ENCODE measurements at places on chromosomes 12 and 14. TPM values are rescaled to one million over a fixed set of nuclear protein-coding genes. Genes with fewer than 3 reads are reported as not detected.

DNA sequence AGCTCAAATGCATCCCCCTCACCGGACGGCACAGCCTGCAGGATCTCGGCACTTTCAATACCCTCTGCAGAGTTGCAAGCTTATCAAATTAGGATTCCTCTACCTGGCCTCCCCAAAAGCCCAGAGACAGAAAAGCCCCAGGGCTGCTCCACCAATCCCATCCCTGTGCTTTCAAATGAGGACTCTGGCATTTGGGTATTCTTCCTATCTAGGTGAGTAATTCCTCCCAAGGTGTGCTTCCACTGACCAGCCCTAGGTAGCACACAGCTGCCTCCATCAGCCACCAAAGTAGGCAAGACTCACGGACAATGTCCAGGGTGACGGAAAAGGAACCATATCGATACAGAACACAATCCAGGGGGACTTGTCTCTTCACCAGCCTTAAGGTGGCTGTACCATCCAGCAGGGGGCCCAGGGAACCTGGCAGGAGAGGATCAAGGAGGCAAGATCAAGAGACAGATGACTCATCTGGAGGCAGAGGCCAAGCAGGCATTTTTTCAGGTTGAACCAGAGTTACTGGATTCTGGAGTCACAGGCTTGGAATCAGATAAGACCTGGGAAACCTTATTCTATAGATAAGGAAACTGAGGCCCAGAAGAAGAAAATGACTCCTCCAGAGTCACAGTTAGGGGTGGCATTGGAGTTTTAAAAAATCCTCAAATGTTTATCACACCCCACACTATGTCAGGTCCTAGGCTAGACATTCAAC, 9.9 kb downstream of the PMEL start:
- peaks cover 10% of the 10 kb centered on the region for H3K36me3 ChIP-seq
- no peaks in the 10 kb centered on the region for H3K4me1 ChIP-seq
- H3K27me3 ChIP-seq: no peaks in the 10 kb centered on the region
- DNase-seq: no peak
- H3K4me3 ChIP-seq: no peak overlapping the region
- H3K27ac ChIP-seq: no peak overlapping the region

DNA sequence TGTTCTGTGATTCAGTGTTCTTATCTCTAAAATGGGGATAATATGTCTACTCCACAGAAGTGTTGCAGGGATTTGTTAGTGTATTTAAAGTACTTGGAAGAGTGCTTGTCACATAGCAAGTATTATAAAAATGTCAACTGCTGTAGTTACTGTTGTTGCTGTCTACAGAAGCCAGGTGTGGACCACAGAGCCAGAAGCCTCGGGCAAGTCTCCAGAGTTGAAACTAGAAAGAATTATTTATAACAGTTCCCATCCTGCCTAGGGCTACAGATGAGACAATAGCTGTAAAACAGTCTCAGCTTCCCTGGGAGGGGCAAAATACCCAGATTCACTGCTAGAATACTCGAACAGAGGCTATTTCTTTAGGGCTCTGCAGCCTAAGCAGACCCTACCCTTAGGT, 55.4 kb upstream of the FUT8 start:
- H3K36me3 ChIP-seq: no peaks in the 10 kb centered on the region
- no peak overlapping the region for H3K4me3 ChIP-seq
- no peaks in the 10 kb centered on the region for H3K27me3 ChIP-seq
- no peak for DNase-seq

- H3K27me3 ChIP-seq: no peaks in the 10 kb centered on the region
- no peak overlapping the region for H3K27ac ChIP-seq
- H3K4me1 ChIP-seq: peaks cover 11% of the 10 kb centered on the region
- no peaks in the 10 kb centered on the region for H3K36me3 ChIP-seq
Observed at GRCh38 chr14:22423958-22424357, 165.1 kb downstream of the DAD1 start.

SERPINA10 gene
- not detected for total RNA-seq

- no peaks in the 10 kb centered on the region for H3K36me3 ChIP-seq
- peak overlapping the region; percentile 50 for H3K27ac ChIP-seq
- H3K27me3 ChIP-seq: no peaks in the 10 kb centered on the region
- DNase-seq: peak; percentile 38
- H3K4me1 ChIP-seq: peaks cover 6% of the 10 kb centered on the region
Observed at GRCh38 chr14:51846631-51847488, 13.6 kb upstream of the GNG2 start.

GRCh38 chr14:99055816-99056215, 216.2 kb downstream of the BCL11B start:
- H3K4me3 ChIP-seq: no peak overlapping the region
- H3K36me3 ChIP-seq: no peaks in the 10 kb centered on the region
- no peaks in the 10 kb centered on the region for H3K27me3 ChIP-seq

DNA sequence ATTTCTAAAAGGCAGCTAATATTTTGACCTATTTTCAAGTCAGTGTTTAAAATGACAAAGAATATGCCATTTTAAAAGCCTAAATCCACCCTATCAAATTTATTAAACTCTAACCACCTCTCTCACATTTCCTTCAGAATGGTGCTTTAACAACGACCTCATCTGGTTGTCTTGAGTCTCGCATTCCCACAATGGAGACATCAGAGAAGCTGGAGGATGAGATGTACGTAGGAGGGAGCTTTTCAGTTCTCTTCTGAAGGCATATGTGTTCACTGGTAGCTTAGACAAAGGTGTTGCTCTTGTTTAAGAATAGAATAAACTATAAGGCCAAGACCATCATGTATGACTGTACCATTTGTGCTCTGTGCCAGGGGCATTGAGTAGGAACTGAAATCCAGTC, 82.9 kb downstream of the BCL2L14 start:
- H3K27me3 ChIP-seq: no peaks in the 10 kb centered on the region
- no peak overlapping the region for H3K4me3 ChIP-seq
- H3K4me1 ChIP-seq: no peaks in the 10 kb centered on the region
- no peak for DNase-seq
- no peak overlapping the region for H3K27ac ChIP-seq

DNA sequence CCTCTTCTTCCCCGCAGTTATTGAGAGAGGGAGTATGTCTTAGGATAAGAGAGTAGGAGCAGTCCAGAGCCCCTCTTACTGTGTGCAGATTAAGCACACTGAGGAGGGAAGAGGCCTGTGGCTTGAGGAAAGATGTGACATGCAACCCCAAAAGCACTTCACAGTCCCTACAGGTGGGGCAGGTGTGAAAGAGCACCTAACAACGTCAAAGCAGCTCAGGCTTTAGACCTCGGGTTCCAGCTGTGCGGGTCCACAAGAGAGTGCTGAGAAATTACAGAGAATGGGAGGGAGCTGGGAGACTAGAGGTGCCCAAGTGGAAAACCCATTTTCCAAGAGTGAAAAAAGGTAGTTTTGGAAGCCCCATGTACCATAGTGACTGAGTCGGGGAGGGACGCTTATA, 127.6 kb downstream of the SLC25A47 start:
- H3K4me3 ChIP-seq: no peak overlapping the region
- H3K4me1 ChIP-seq: no peaks in the 10 kb centered on the region
- H3K27ac ChIP-seq: no peak overlapping the region
- no peak for DNase-seq
- no peaks in the 10 kb centered on the region for H3K36me3 ChIP-seq

- H3K4me1 ChIP-seq: peaks cover 14% of the 10 kb centered on the region
- no peak overlapping the region for H3K27ac ChIP-seq
- H3K4me3 ChIP-seq: no peak overlapping the region
- no peak for DNase-seq
- H3K27me3 ChIP-seq: no peaks in the 10 kb centered on the region
- H3K36me3 ChIP-seq: no peaks in the 10 kb centered on the region
Observed at GRCh38 chr14:89489761-89490437, 72.9 kb upstream of the FOXN3 start.

- no peak overlapping the region for H3K4me3 ChIP-seq
- no peaks in the 10 kb centered on the region for H3K36me3 ChIP-seq
- H3K4me1 ChIP-seq: peaks cover 12% of the 10 kb centered on the region
- H3K27ac ChIP-seq: no peak overlapping the region
Observed at GRCh38 chr12:93048656-93049055, 119.6 kb upstream of the EEA1 start.

DNA sequence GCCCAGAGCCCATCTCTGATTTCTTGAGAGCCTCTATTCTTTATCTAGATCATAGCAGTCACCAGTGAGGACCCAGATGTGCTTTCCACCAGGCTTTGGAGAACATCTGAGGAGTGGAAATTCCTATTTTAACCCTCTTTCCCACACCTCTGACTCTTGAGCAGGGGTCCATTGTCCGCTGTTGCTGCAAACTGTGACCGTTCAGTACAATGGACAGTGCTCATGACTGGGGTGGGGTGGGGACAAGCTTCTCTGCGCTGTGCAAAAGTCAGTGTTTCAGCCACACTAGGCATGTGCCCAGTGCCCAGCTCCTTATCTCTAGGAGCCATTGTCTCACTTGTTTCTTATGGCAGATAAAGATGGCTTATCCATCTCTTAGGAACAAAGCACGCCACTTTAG, 16.9 kb upstream of the KRT7 start:
- no peaks in the 10 kb centered on the region for H3K27me3 ChIP-seq
- no peak for DNase-seq
- H3K36me3 ChIP-seq: no peaks in the 10 kb centered on the region
- H3K4me3 ChIP-seq: no peak overlapping the region

DNA sequence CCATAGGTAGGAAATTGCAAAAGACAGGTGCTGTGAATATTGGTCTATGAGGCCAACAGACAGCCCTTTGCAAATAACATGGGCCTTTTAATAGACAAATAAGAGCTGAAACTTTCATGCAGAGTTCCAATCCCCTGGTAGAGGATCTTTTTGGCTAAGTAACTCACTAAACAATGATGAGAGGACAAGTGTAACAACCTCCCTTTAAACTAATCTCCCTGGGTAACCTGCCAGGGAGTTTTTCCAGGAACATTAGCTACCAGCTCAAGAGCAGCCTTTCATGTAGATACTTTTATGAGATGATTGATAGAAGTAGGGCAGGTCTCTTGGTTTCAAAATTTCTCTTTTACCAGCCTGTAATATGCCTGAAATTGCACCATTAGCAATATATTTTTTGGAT, 13.8 kb upstream of the CACNA1C start:
- H3K36me3 ChIP-seq: no peaks in the 10 kb centered on the region
- peaks cover 60% of the 10 kb centered on the region for H3K4me1 ChIP-seq
- H3K27ac ChIP-seq: peak overlapping the region; percentile 30
- no peak for DNase-seq

- no peak overlapping the region for H3K4me3 ChIP-seq
- H3K27me3 ChIP-seq: peaks cover 2% of the 10 kb centered on the region
- no peaks in the 10 kb centered on the region for H3K36me3 ChIP-seq
- no peak for DNase-seq
Observed at GRCh38 chr14:100168506-100168905, 9.1 kb upstream of the DEGS2 start.

DNA sequence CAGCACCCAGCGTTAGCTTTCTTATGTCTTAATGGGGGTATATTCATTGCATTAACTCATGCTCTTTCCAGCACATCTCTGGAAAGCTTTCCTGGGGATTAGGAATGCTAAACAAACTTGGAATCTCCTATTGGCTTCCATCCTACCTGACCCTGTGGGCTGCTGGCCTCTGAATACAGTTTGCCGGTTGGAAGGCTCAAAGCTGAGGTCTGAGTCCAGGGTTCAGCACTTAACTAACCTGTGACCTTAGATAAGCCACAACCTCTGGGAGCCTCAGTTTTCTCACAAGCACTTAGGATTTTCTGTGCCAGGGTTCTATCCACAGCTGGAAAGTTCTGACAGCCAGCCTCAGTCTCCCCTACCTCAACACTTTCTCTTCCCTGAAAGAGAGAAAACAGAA, 12.9 kb upstream of the RND1 start:
- no peaks in the 10 kb centered on the region for H3K27me3 ChIP-seq
- H3K36me3 ChIP-seq: no peaks in the 10 kb centered on the region
- H3K27ac ChIP-seq: no peak overlapping the region
- peaks cover 17% of the 10 kb centered on the region for H3K4me1 ChIP-seq
- no peak overlapping the region for H3K4me3 ChIP-seq
- no peak for DNase-seq

GRCh38 chr14:61218157-61218556, 63.0 kb downstream of the TMEM30B start:
- H3K27me3 ChIP-seq: peaks cover 4% of the 10 kb centered on the region
- no peaks in the 10 kb centered on the region for H3K36me3 ChIP-seq
- H3K4me3 ChIP-seq: no peak overlapping the region
- no peak for DNase-seq

REM2 gene
- not detected for total RNA-seq

IL31 gene
- not detected for total RNA-seq

DNA sequence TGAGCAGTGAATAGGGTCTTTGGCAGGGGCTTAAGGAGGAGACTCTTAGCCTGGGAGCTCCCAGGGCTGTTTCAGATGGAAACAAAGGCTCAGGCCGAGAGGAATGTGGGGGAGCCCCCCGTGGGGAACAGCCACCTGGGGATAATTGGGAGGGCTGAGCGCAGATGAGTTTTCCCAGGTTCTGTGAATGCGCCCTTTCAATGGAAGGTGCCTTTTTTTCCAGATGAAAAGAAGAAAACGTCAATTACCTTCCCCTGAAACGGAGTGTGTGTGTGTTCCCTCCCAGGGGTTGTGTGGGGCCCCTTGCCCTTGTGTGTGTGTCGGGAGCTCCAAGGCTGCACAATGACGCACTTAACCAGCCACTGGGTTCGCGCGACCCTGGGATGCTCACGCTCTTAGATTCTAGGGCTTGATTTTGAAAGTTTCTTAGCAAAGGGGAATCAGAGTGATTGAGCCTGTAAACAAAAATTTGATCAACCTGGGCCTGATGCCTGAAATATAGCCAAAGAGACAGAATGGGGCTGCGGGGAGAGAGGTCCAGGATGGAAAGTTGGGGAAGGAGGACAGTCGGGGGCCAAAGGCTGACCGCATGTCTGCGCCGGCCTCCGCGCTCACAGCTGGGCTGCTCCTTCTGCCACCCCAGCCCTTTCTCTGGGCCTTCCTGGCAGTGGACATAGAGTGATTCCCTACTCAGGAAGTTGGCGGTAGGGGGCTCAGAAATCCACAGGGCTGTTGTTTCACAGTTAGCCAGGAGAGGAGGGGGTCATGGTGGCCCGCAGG, 14.6 kb downstream of the MEG3 start:
- DNase-seq: peak; percentile 25
- no peaks in the 10 kb centered on the region for H3K36me3 ChIP-seq
- no peak overlapping the region for H3K4me3 ChIP-seq
- H3K27ac ChIP-seq: no peak overlapping the region
- no peaks in the 10 kb centered on the region for H3K27me3 ChIP-seq
- no peaks in the 10 kb centered on the region for H3K4me1 ChIP-seq

HCFC2 gene
- total RNA-seq: 10.6 TPM

DNA sequence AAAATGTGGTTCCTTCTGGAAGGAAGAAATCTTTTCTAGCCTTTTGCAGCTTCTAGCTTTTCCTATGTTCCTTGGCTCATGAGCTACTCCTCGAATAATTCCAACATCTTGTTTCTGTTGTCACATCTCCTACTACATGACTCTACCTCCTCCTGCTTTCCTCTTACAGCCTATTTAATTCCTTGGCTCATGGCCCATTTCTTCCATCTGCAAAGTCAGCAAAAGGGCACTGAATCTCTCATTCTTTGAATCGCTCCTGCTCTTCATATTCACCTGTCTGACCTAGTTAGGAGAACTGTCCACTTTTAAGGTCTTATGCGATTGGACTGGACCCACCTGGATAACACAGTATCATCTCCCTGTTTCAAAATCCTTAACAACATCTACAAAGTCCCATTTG, 15.8 kb downstream of the PRKD1 start:
- H3K36me3 ChIP-seq: no peaks in the 10 kb centered on the region
- no peak for DNase-seq
- H3K27ac ChIP-seq: no peak overlapping the region
- H3K27me3 ChIP-seq: no peaks in the 10 kb centered on the region
- no peak overlapping the region for H3K4me3 ChIP-seq

ATP6V1D gene
- total RNA-seq: 130 TPM

- H3K36me3 ChIP-seq: no peaks in the 10 kb centered on the region
- no peak overlapping the region for H3K27ac ChIP-seq
- no peak overlapping the region for H3K4me3 ChIP-seq
Observed at GRCh38 chr14:69676723-69677122, 65.3 kb downstream of the SUSD6 start.

SLC6A15 gene
- total RNA-seq: not detected

SIX4 gene
- 1.8 TPM for total RNA-seq

All from heart left ventricle (tissue), 16 donors.